ENCODE measurements at places on chromosomes 5 and 9. TPM values are rescaled to one million over a fixed set of nuclear protein-coding genes. Genes with fewer than 3 reads are reported as not detected.

Gene IRX4
- 0.23 TPM for total RNA-seq

Gene MTREX
- 50.1 TPM for total RNA-seq

Gene AGXT2
- total RNA-seq = not detected

Gene MELK
- total RNA-seq = 79.5 TPM

Gene SLCO6A1
- not detected for total RNA-seq

Gene ANKRD18A
- total RNA-seq = 12.4 TPM
